ENCODE measurements at places on chromosomes 3 and 15.
A peak's percentile ranks its signal among the peaks of the same experiment; 100 is the strongest.

DNA sequence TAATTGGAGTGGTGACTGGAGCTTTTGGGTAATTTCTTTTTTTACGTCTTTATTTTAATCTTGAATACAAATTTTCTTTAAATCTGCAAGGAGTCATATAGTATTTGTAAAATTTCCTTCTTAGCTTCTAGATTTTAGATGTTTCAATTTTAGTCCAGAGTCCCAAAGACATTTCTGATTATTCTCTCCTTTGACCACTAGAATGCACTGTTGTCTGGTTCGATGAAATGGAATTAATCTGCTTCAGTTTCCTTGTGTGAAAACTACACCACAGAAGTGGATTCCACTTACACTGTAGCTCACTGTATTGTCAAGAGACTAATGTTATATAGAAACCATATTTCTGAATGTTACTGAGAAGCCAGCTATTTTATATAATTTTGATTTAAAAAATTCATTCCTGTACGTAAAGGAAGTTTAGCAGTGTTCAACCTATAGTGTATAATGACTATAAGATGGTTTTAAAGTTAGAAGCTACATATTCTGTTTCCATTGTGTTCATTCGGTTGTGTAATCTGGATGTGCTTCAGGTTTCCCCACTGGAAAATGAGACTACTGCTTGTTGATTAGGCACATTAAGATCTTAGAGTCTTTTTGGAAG lies 6.1 kb downstream of the GRAMD1C start:
- peak; percentile 15 for DNase-seq

GRCh38 chr3:41290736-41291135 lies 91.4 kb downstream of the CTNNB1 start:
- no peak for DNase-seq

DNA sequence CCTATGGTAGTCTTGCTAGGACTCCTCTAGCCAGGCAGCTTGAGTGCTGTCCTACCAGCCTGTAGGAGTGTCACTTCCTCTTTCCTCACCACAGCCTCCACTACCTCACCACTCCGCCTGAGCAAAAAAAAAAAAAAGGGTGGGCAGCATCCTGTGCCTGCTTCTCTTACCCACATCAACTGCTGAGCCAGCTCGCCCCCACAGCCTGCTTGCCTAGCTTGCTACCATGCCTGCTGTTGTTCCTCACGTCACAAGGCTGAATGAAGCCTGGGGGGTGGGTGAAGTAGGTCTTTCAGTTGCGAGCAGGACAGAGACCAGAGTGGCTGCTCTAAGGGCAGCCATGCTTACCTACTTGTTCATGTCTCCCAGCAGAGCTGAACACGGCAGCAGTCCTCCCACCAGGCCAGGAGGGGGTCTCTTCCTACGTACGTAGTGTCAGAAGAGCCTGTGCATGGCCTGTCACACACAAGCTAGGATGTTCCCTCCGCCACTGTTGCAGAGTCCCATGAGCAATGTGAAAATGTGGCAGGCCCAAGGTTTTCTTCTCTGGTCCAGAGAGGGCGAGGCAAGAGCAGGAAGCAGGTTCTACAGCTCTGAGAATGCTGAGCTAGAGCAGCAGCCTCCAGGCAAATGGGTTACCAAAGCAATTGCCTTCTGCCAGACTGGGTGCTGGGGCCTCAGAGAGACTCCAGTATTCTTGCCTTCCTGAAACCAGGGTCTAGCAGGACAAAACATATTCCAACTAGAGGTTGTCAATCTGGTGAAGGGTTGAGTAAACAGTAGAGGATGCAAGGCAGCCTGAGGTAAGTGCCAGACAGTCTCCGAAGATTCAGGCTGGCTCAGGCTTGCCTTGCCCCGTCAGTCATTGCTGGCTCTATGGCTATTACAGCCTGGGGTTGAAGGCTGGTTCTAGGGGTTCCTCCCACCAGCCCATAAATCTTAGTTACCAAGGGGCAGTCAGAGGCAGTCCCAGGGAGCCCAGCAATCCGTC lies 8.1 kb downstream of the PPM1M start:
- no peak for DNase-seq

- no peak for DNase-seq
These were observed 33.6 kb downstream of the ABTB1 start for GRCh38 chr3:127706312-127706711.

DNA sequence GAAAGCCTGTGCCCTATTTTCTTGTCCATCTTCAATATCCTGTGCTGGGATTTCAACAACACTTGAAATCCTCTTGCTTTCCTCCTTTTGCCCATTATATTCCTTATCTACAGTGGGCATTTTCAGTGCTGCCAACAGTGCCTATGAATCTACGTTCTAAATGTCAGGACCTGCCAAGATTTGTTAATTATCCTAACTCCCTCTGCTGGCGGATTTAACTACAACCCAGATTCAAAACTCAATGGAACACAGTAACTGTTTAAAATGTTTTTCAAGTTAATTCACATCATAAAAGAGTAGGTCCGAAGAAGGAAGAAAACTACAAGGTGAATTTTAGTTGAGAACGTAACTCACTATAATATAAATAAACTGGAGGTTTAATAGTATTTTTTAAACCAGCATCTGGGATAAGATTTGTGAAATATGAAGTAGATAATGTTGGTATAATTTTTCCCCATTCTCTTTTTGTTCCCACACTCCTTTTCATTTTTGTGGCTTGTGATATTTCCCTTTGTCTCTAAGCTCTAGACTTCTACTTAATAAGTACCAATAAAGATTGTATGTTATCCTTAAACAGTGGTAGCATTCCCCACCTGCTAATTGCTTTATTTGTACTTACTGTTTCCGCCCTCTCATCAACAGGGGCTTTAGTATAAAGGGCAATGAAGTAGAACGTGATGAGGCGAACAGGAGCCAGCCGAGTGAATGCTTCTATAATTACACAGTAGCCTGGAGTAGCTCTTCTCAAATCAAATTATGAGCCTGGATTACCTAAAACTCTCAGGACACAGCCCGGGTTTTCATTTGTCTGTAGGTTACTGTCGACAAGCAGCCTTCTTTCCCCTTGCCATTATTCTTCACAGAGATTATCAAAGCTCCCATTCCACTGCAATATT lies 302.5 kb upstream of the ATP11B start:
- no peak for DNase-seq

DNA sequence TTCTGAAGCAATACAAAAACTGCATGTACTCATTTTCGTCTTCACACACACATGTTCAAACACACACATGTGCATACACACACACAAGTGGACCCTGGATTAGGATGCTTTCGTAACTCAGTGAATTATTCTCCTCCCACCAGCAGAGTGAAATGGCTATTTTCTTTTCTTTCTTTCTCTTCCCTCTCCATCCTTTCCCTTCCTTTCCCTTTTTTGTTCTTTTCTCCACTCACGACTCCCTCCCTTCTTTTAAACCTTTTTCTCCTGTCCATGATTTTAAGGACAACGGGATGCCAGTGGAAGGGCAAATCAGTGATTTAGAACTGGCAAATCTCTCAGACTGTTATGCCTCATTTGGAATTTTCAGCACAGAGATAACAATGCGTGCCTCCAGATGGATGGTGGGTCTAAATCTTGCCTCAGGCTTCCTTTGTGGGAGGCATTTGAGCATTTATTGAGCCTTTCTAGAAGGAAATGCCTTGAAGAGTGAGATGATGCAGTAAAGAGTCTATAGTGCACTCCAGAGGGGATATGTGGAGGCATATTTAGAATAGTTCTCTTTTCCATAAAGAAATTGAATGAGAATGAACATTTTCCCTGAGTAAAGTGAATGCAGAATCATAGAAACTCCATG lies 130.4 kb upstream of the SLC7A14 start:
- no peak for DNase-seq

DNA sequence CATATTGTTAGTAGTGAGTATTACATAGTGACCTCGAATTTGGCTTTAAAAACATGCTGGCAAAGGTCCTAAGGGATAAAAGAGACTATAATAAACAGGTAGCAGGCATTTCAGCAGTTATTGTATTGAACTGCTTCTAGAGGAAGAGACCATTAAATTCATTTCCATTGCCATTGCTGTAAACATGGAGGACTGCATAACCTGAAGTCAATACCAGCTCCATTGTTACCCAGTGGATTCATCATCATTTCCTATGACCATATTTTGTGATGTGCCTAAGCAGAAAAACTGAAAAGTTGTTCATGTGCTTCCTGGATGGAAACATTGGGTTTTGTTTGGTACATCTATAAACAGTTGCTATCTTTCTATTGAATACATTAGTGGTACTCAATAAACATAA lies 482.5 kb upstream of the UBE2E2 start:
- no peak for DNase-seq

DNA sequence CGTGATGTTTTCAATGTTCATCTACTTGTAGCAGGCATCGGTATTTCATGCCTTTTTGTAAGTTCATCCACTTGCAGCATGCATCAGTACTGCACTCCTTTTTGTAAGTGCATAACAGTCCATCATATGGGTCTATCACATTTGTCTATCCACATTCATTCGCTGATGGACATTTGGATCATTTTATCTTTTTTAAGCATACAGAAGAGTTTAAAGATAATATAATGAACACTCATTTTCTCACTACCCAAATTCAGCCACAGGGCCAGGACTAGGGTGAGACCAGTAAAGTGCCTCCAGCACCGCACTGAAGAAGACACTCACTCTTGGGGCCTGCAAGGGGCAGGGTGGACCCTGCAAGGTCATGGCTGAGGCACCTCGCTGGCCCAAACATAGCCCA lies 309.6 kb downstream of the UACA start:
- DNase-seq: no peak

DNA sequence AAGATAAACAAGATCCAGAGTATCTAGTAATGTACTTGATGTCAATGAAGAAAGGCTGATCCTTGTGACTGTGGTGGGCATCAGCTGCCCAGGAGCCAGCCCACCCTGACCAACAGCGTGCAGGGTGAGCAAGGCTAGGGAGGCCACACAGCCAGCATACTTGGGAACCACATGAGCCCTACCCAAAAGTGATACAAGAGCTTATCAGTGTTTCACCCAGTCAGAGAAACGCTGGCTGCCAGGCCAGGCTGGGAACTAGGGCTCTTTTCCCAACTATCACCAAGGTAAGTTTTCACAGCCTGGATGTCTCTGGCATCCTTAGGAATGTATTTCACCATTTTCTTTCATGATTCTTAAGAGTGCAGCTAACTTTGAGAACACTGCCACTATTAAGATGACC lies 24.9 kb downstream of the CHAC1 start:
- DNase-seq: no peak

DNA sequence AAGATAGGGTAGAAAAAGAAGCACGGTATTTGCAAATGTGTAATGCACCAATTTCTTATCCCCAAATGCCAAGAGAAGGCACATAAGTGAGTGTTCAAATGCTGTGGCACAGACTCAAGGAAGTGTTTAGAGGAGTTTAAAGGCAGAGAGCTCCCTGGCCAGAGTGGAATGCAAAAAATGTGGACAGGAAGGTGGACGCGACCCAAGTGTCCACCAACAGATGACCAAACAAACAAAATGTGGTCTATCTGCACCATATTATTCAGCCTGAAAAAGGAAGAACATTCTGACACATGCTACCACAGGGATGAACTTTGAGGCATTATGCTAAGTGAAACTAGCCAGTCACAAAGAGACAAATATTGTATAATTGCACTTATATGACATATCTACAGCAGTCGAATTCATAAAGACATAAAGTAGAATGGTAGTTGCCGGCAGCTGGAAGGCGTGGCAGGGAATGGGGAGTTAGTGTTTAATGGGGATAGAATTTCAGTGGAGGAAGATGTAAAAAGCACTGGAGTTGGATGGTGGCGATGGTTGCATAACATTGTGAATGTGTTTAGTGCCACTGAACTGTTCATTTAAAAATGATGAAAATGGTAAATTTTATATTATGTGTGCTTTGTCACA lies 126.6 kb downstream of the SRGAP3 start:
- no peak for DNase-seq

DNA sequence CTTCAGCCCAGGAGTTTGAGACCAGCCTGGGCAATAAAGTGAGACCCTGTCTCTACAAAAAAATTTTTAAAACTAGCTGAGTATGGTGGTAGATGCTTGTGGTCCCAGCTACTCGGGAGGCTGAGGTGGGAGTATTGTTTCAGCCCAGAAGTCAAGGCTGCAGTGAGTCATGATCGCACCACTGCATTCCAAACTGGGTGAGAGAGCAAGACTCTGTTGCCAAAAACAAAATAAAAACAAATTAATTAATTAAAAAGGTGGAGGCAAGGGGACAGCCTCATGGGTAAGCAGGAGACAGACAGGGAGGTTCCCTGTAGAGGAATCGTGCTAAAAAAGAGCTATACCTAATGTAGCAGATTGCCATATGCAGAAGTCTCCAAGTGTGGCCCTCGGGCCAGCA lies 12.6 kb downstream of the HAPLN3 start:
- DNase-seq: no peak

DNA sequence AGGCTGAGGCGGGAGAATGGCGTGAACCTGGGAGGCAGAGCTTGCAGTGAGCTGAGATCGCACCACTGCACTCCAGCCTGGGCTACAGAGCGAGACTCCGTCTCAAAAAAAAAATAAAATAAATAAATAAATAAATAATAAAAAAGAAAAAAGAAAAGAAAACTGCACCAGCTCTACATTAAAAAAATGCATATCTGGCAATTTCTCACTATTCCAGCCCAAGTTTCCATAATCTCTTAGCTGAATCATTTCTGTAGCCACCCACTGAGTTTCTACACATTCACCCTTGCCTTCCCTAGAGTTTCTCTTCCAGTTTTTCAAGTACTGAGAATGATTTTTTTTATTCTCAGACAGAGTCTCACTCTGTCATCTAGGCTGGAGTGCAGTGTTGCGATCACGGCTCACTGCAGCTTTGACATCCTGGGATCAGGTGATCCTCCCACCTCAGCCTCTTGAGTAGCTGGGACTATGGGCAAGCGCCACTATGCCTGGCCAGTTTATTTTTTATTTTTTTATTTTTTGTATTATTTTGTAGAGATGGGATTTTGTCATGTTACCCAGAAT lies 24.5 kb upstream of the SLC7A14 start:
- no peak for DNase-seq

- no peak for DNase-seq
These were observed 184.3 kb downstream of the UBE2E2 start for GRCh38 chr3:23387286-23387918.

GRCh38 chr15:48719668-48720067 lies 74.2 kb upstream of the FBN1 start:
- no peak for DNase-seq

- no peak for DNase-seq
These were observed 38.6 kb upstream of the LACTB start for GRCh38 chr15:63083044-63083443.

GRCh38 chr3:15325228-15325627 lies 7.2 kb downstream of the SH3BP5 start:
- no peak for DNase-seq

DNA sequence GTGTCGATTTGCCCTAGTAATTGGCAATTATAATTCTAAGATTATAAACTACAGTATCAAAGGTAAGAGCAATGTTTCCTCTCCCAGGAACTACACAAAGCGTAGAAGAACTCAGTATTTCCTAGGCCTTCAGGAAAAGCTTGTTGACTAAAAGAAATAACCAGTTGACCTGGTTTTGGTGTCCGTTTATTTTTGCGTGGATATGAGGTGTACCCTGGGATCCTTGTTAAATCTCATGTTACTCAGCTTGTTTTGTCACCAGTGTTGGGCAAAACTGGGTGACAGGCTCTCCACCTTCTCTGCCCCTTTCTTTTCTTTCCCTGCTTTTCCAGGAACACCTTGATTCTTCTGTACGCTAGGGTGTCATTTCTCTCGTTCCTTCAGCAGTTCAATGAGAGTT lies 97.2 kb downstream of the CACNA1D start:
- DNase-seq: no peak

GRCh38 chr3:38541806-38542205 lies 45.7 kb downstream of the EXOG start:
- no peak for DNase-seq

All from muscle of arm (tissue), 14 donors.